Activated CD8-positive, alpha-beta memory T cell treated with anti-CD3 and anti-CD28 coated beads for 4 hours (primary cell): ENCODE measurements at places on chromosomes 13 and 19.

DNA sequence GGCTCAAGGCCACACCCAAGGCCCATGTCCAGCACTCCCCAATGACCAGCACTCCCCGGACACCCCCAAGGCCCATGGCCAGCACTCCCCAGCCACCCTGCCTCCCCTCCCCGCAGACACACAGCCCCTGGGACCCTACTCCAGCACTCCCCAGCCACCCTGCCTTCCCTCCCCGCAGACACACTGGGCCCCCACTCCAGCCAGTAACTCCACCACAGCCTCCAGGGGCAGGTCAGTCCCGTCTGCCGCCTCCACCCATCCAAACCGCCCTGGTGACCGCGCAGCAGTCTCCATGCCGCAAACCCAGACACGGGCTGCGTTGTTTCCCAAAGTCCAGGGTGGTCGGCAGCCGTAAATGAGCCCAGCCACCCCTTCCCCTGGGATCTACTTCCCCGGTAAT lies 70.7 kb downstream of the SPACA7 start:
- no peak for DNase-seq

- no peak for DNase-seq
Measured at GRCh38 chr19:35352177-35352447, 4.4 kb downstream of the FFAR1 start.

DNA sequence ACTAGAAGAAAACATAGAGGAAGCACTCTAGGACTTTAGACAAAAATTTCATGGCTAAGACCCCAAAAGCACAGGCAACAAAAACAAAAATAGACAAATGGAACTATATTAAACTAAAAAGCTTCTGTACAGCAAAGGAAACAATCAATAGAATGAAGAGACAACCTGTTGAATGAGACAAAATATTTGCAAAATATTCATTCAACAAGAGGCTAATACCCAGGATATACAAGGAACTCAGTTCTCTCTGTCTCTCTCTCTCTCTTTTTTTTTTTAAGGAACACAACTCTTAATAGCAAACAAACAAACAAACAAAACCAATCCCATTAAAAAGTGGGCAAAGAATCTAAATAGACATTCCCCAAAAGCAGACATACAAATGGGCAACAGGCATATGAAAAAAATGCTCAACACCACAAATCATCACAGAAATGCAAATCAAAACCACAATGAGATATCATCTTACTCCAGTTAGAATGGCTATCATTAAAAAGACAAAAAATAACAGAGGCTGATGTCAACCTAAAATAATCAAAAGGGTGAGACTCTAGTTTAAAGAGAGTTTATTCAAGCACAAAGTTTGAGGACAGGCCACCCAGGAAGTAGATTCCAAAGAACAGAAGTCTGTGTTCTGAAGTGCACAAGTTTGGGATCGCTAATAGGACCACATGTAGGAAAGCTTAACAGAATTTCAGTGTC lies 27.1 kb upstream of the SLC7A9 start:
- no peak for DNase-seq

DNA sequence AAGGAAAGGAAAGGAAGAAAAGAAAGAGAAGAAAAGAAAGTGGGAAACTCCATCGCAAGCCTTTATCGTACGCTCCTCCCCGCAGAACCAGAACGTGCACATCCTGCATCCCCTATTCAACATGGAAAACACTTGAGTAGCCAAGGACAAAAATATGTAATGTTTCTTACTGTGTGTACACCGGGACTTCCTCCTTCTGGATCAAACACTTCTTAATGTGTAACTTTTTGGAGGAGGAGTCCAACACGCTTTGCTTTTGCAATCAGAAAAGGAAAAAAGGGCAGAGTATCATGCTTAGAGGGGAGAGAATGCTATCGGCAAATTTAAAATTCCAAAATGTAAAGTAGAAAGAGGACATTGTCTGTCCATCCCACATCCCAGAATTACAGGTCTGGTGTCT lies 7.8 kb upstream of the SHFL start:
- no peak for DNase-seq

- peak; percentile 52 for DNase-seq
Measured at GRCh38 chr19:35718345-35719041, 690 bp downstream of the KMT2B start.

DNA sequence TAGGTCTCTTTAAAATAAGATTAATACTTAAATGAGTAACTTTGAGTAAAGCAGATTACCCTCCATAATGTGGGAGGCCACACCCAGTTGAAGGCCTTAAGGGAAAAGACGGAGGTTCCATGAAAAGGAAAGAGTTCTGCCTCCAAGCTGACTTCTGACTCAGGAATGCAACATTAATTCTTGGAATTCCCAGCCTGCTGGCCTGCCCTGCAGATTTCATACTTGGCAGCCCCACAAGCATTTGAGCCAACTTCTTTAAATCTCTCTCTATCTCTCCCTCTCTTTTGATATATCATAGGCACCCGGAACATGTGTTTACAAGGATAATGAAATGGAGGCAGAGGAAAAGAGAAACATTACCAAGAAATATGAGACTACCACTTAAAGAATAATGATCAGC lies 902.3 kb upstream of the MIR17HG start:
- DNase-seq, result no peak

GRCh38 chr13:39536906-39537305 lies 66.1 kb downstream of the LHFPL6 start:
- no peak for DNase-seq

DNA sequence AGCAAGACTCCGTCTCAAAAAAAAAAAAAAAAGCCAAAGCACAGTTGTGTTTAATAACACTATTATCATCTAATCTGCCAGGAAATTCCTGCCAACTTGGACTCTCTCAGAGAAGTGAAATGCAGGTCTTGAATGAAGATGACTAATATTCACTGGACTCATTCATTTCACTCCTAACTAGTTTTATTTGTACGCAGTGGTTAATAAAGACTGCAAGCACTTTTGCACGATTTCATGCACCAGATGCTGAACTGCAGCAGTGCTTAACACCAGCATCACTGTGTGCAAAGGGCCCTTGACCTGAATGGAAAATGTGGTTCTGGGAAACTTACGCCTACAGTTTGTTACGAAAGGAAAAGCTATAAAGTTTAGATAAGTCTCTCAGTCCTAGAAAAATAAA lies 63.3 kb downstream of the DHRS12 start:
- no peak for DNase-seq

DNA sequence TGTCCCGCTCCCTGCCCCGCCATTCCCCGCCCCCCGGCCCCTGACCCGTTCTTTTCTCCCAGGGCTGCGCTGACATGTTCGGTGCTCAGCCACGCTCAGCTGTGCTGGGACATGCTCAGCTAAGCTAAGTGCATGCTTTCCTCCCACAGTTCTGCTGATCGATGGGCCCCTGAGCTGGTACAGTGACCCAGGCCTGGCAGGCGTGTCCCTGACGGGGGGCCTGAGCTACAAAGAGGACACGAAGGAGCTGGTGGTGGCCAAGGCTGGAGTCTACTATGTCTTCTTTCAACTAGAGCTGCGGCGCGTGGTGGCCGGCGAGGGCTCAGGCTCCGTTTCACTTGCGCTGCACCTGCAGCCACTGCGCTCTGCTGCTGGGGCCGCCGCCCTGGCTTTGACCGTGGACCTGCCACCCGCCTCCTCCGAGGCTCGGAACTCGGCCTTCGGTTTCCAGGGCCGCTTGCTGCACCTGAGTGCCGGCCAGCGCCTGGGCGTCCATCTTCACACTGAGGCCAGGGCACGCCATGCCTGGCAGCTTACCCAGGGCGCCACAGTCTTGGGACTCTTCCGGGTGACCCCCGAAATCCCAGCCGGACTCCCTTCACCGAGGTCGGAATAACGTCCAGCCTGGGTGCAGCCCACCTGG lies 3.7 kb downstream of the TNFSF9 start:
- no peak for DNase-seq

DNA sequence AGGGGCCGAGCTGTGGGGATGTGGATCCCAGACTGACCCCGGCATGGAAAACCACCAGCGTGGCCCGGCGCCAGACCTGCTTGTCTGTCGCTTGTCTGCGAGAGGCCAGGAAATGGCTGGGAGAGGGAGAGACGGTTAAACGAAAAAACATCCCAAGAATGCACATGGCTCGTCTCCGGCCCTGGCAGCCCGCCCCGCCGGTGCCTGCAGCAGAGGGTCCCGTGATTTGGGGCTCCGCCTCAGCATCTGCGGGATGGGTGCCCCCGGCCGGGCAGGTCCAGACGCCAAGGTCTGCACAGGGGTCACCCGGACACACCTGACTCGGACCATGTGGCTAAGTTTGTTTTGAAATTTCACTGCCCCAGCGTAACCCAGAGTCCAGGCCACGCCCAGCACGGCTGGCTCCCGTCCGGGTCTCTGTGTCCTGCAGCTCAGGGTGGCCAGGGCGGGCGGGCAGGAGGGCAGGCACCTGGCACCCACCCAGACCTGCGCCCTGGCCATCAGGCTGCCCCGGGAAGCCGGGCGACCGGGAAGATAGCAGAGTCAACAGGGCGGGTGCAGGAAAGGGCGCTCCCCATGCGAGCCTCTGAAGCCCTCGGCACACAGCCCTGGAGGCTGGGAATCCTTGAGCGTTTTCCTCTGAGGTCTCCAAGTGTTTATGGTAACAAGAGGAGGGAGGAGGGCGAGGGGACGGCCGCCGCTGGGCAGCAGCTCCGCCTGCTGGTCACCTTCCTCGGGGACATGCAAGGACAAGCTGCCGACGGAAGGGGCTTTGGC lies 103.2 kb downstream of the GADD45B start:
- DNase-seq, result peak; percentile 38

GRCh38 chr13:111856571-111856970 lies 210.4 kb upstream of the SOX1 start:
- DNase-seq, result no peak

- no peak for DNase-seq
Measured at GRCh38 chr19:46700704-46701103, 16.2 kb downstream of the PRKD2 start.

- no peak for DNase-seq
Measured at GRCh38 chr13:33744589-33745369, 73.2 kb upstream of the RFC3 start.

- DNase-seq, result no peak
Measured at GRCh38 chr13:111492341-111492950, 172.0 kb downstream of the TEX29 start.

GRCh38 chr19:18168673-18169381 lies 4.8 kb upstream of the IFI30 start:
- DNase-seq, result no peak

- no peak for DNase-seq
Measured at GRCh38 chr13:21637296-21637695, 33.3 kb upstream of the MICU2 start.

- DNase-seq, result peak; percentile 1
Measured at GRCh38 chr13:49935171-49936074, 717 bp downstream of the SPRYD7 start.

DNA sequence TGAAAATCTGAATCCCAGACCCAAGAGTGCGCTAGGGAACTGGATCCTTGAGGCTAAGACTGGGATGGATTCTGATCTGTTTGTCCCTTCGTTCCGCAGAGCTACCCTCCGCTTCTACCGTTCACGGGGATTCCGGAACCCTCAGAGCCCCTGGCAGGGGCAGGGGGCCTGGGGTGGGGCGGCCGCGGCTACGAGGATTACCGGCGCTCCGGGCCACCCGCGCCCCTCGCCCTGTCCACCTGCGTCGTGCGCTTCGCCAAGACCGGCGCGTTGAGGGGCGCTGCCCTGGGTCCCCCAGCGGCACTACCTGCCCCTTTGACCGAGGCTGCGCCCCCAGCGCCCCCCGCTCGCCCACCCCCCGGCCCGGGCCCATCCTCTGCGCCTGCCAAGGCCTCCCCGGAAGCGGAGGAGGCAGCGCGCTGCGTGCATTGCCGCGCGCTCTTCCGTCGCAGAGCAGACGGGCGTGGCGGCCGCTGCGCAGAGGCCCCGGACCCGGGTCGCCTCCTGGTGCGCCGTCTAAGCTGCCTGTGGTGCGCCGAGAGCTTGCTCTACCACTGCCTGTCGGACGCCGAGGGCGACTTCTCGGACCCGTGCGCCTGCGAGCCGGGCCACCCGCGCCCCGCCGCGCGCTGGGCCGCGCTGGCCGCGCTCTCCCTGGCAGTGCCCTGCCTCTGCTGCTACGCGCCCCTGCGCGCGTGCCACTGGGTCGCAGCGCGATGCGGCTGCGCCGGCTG lies 7.1 kb downstream of the SPRED3 start:
- DNase-seq, result no peak

DNA sequence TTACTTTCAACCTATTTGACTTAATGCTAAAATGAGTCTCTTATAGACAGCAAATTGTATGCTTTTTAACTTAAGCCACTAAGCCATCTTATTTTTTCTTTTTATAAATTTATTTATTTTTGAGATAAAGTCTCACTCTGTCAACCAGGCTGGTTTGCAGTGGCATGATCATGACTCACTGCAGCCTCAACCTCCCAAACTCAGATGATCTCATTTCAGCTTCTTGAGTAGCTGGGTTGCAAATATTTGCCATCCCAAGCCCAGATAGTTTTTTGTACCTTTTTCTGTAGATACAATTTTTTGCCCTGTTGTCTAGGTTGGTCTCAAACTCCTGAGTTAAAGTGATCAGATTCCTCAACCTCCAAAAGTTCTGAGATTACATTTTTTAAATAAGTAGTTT lies 27.1 kb downstream of the ZNF714 start:
- no peak for DNase-seq

- DNase-seq, result no peak
Measured at GRCh38 chr13:38804536-38804935, 117.7 kb downstream of the FREM2 start.

- DNase-seq, result no peak
Measured at GRCh38 chr13:34701919-34702318, 240.2 kb upstream of the NBEA start.

DNA sequence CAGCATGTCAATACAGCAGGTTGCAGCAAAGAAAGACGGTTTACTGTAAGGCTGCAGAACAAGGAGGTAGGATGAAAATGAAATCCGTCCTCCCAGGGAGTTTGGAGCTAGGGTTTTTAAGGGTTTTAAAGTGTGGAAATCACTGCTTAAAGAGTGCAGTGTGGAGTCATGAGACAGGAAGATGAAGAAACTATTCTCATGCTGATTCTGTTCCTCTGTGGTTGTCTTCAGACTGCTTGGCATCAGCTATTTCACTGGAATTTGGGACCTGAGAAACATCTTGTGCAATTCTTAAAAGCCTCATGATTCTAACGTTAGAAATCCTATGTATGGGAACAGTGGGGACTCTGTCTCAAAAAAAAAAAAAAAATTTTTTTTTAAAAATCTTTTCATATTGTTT lies 11.4 kb downstream of the ZNF331 start:
- DNase-seq, result no peak

DNA sequence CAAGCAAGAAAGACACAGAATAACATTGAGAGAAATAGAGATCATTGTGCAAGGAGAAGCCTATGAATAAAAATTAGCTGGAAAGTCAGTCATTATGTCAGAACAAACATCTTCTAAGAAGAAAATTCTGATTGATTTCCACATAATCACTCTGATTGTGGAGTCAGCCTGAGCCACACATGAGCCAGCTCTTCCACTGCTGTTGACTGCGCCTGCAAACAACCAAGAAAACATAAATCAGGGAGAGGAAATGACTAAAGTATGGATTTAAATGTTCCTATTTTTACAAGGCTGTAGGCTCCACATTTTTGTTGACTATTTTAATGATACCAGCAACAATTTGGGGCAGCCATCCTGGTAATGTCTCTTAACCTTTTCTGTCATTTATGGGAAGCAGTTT lies 962.3 kb downstream of the EFNB2 start:
- DNase-seq, result no peak
